ENCODE measurements at places on chromosomes 6 and 20. TPM values are rescaled to one million over a fixed set of nuclear protein-coding genes. Genes with fewer than 3 reads are reported as not detected.

Gene IPCEF1
- total RNA-seq: not detected

DNA sequence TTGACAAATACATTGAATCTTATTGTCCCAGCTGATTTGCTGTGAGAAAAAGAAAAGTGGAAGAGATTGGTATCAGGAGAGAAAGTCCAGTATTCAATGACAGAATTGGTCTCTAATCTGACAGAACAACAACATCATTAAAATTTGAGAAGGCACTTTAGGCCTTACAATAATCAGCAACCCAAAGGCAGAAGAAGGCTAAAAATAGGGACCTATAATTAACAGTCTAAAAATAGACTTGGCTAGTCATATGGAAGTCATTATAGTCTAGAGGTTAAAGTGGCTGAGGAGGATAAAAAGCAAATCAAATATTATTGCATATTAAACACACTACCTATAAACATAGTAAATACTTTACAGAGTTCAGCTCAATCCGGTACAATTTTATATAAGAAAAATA, 393.6 kb upstream of the JAG1 start:
- no peak for DNase-seq

- DNase-seq: no peak
Observed at GRCh38 chr20:11851646-11852045, 66.0 kb upstream of the BTBD3 start.

- DNase-seq: no peak
Observed at GRCh38 chr6:136280032-136280609, 9.5 kb downstream of the BCLAF1 start.

Data from NCI-H460 (cell line).